ENCODE measurements at places on chromosomes 3 and 15. TPM values are rescaled to one million over a fixed set of nuclear protein-coding genes. Genes with fewer than 3 reads are reported as not detected.
A peak's percentile ranks its signal among the peaks of the same experiment; 100 is the strongest.

DNA sequence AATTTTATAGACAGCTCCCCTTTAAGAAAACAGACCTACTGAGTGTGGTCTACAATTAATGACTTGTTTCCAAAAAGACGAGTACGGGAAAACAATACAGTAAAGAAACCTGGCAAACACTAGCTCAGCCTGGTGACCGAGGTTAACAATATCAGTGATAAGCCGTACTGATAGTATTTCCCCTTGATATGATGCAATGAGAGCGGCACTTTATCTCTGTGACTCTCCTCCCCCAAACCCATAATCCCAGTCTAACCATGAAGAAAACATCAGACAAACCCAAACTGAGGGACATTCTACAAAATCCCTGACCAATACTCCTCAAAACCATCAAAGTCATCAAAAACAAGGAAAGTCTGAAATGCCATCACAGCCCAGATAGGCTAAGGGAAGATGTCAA is 8.2 kb downstream of the DENND4A start:
- DNase-seq: no peak

DNA sequence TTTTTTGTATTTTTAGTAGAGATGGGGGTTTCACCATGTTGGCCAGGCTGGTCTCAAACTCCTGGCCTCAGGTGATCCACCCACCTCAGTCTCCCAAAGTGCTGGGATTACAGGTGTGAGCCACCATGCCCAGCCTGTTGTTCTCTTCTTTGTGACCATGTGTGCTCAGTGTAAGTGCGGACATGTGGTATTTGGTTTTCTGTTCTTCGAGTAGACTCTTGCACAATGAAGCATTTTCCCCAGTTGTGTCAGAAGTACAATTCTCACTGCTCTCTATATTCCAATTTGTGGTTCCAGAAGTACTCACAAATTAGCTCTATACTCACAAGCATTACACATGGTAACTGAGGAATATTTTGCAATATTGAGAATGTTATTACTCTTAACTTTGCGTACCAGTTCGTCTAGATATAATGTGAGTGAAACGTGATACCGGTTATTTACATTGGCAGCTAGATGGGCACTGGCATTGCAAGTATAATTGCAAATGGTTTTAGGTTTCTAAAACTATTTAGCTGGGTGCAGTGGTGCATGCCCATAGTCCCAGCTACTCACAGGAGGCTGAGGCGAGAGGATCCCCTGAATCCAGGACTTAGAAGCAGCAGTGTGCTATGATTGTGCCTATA is 34.2 kb upstream of the MTMR14 start:
- no peak for DNase-seq

DNA sequence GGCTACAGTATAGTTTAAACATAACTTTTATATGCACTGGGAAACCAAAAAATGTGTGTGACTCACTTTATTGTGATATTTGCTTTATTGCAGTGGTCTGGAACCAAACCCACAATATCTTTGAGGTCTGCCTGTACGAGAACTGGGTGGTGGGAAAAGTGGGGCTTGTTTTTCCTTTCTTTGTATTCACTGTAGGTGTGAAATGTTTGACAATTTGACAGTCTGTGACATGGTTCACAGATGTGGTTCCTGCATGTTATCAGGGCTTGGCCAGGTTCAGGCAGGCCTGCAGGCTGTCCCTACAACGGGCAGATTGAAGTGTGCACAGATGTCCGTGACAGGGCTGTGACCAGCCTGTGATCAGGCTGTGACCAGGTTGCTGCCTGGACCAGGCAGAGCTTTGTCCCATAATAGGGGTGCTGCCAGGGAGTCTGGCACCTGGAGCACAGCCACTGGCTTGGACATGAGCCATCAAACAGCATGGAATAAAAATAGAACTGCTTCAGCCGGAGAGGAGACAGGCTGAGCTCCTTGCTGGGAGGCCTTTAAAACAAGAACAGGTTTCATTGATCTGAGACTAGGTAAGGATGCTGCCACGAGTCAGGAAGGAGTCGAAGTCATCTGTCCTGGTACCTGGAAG is 61.0 kb downstream of the KLF13 start:
- peak; percentile 83 for DNase-seq

DNA sequence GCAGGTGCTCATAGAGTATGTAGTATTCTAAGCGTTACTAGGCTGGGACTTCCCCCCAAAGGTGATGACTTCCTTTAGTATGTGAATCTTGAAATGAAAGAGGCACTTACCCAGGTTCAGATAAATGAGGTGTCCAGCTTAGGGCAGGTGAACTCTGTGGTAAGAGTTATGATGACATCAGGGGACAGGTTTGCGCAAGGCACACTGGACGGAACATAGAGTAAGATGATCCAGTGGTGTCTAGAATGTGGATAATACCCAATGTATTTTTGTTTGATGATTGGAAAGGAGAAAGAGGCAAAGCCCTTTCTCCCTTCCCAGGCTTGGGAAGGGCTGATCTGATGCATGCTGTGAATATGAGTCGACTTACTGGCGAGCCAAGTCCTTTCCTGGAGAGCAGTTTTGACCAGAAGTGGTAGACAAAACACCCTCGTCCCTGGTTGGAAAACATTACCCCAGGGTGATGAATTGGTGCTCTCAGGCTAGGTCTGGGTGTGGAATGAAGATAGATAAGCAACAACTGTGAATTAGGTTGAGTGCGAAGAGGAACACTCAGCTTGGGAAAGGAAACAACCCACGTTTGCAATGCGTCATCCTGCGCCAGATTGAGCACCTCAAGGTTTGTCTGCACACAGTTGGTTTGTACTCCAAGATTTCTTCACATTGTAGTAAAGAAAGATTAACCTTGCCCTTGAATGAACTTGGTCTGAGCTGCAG is 124.2 kb downstream of the GHSR start:
- no peak for DNase-seq

DNA sequence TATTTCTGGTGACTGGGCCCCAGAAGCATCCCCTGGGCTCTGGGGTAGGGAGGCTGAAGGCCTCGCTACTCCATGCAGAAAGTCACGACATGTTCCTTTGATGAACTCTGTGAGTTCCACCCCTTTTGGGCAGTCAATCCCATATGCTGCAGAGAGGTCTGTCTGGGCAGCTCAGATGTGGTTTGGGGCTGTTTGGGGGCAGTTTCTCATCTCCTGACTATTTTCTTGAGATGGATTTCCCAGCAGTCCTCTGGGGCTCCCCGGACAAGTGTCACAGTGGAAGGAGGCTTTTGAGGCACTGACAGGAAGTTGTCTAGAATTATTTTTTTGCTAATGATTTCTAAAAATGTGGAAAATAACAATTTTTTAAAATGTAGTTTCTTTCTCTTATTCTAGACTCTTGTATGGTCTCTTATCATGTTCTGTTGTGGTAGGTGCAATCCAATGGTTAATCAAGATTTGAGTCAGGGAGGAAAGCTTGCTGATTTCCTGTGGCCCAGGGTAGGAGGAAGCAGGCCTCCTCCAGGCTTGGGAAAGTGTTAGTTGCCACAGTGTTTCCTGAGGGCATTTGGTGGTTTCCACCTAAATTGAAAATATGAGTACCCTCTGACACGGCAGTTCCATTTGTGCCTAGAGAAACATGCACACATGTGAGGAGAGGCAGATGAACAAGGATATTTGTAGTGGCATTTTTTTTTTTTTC is 19.9 kb upstream of the TATDN2 start:
- DNase-seq: no peak

DNA sequence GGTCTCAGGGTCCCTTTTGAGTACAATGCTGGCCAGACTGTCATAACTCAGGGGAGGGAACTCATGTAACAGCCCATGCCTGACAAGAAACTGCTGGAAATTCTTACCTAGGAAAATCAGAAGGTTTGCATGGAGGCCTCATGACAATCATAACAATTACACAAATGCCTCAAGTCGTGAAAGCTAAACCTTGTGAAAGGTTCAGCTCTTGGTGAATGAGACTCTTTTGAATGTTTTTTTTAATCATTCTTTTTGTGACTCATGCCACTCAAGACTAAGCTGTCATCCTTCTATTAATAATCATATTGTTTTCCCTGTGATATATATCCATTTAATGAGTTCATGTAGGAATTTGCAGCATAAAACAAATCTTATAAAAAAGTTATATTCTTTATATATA is 61.4 kb upstream of the LEKR1 start:
- DNase-seq: no peak

DNA sequence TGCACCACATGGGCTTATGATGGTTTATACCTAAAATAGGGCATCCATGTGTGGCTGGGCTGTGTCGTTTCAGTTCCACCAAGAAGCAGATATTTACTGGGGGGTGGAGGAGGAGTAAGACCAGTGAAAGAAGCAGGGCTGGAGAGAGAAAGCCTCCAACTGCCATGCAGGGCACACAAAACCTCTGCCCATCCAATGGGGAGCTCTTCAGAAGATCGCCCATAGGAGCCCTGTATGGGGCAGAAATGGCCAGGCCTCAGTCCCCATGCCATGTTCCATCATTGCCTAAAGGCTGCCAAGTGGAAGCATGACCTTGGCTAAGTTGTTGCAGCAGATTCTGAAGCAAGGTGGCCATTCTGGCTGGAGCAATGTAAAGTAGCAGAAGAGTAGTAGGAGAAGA is 277.0 kb downstream of the MEX3B start:
- no peak for DNase-seq

P2RY14 gene
- polyA plus RNA-seq: 1.2 TPM
